Stimulated activated CD4-positive, alpha-beta T cell treated with anti-CD3 and anti-CD28 coated beads, Interleukin-2, amount 100 ng/mL, for 48 hours (primary cell): ENCODE measurements at places on chromosomes 1 and 21.

DNA sequence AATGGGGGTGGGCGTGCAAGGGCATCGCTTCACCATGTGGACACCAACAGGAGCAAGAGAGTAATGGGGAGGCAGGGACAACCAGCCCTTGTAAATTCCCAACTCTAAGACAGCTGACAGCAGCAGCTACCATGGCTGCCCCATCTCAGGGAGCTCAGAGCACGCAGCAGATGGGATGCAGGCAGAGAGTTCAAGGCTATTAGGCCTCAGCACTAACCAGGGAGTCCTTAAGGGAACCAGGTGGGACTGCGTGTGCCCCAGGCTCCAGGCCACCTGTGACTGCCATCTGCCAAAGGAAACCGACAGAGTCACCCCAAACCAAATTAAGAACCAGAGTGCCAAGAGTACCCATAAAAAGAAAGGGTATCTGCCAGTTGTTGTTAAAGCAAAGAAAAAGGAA, 33.7 kb upstream of the PRDM2 start:
- no peak for DNase-seq

DNA sequence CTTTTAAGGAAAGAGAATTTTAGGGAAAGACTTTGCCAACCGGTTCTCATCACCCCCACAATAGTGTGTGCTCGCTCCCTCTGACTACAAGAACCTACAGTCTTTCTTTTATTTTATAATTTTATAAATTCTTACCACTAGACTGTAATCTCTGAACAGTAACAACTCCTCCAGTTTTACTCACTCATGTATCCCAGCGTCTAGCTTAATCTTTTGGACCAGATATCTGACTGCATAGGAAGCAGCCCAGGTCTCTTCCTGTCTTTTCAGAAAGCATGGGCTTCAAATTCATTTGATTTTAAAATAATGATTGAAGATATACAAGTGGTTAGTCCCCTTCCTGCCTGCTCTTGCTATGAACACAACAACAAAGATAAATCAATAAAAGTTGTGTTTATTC, 19.0 kb upstream of the DUSP10 start:
- no peak for DNase-seq

GRCh38 chr1:22903113-22903512, 69.6 kb downstream of the LACTBL1 start:
- no peak for DNase-seq

- no peak for DNase-seq
Measured at GRCh38 chr1:116165572-116165971, 54.4 kb downstream of the MAB21L3 start.

DNA sequence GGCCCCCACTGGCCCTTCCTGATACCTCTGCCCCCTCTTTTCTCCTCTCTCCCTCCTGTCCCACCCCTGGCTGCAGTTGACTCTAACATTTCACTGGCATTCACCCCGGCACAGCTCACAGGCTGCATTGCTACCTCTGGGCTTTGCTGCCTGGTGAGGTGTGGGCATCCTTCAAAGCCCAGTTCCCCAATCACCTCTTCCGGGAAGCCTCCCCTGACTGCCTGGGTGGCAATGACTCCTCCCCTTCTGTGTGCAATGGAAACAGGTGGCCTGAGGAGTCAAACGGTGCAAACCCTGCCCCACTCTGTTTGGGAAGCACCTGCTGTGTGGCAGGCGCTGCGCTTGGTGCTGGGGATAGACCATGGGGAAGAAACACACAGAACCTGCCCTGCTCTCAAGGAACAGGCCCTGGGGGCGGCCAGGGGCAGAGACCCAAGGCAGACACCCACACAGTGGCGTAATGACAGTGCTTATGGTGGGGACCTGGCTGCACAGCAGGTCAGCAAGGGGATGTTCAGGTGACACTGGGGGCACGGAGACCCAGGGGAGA, 39.3 kb upstream of the POFUT2 start:
- DNase-seq = no peak

DNA sequence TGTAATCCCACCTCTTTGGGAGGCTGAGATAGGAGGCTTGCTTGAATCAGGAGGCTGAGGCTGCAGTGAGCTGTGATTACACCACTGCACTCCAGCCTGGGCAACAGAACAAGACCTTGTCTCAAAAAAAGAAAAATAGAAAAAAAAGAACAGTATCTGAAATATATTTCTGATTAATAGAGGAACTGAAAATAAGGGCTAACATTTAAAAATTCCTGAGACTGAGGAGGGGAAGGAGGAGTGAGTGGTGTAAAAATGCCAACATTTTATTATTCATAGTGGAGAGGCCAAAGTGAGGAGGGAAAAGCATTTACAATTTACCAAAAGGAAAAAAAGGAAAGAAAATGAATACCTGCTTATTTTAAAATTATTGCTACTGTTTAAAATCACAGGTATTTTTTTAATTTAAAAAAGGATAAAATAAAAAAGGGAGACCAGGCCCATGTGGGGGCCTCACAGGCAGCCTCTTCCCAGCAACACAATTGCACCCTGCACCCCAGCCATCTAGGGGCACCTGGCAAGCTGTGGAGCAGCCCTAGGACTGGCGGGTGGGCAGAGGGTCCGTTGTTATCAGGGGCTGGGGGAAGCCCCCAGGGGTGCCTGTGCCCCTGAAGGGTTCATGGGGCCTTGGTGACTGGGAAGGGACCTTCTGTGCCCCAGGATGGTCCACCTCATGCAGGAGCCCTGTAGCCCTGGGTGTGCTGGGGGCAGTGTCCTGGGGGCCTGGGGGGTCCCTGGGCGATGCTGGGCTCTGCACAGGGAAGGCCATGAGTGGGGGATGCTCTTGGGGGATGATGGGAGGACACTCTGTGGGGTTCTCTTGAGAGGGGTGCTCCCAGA, 34.8 kb upstream of the ADARB1 start:
- DNase-seq = no peak

- DNase-seq = no peak
Measured at GRCh38 chr1:221435504-221435904, 306.4 kb downstream of the DUSP10 start.

GRCh38 chr1:70820396-70820795, 227.2 kb downstream of the PTGER3 start:
- DNase-seq = no peak

GRCh38 chr21:24118738-24119459, 1488.4 kb downstream of the MRPL39 start:
- no peak for DNase-seq

- no peak for DNase-seq
Measured at GRCh38 chr1:208172423-208173145, 71.6 kb downstream of the PLXNA2 start.

- DNase-seq = no peak
Measured at GRCh38 chr1:209456878-209457277, 126.6 kb upstream of the CAMK1G start.

GRCh38 chr1:35112668-35113067, 33.5 kb downstream of the ZMYM1 start:
- no peak for DNase-seq

DNA sequence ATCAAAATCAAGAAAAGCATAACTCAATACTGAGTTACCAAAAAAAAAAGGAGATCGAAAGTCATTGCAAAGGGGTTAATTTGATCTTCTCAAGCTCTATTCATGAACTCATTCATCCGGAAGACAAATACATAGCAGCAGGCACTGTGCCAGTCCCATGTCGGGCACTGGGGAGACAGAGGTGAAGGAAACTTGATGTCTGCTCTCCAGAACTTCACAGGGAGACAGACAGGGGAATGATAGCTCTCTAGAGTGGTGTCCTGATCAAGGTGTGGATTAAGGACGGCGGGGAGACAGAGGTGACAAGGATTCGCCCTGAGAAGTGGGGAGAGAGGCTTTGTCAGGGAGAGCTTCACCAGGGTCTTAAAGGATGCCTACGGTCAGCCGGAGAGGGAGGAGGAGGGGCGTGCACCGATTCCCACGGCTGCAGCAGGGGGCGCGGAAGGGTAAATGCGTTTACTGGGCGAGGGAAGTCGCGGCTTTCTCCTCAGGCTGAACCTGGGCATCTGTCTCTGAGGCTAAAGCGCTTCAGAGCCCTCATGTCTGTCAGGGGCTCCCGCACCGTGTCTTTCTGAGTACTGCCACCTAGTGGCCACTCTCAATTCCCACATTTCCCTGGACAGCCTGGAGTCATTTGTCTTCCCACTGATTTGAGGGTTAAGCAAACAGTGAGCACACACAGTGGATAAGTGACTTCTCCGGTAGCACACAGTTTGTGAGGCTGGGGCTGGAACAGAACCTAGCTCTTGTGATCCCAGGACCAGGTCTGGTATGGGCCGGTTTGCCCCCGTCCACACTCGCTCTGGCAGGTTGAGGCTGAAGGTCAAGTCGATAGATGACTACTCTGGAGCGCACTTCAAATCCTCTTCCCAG, 152.8 kb downstream of the TENT5C start:
- peak; percentile 61 for DNase-seq

DNA sequence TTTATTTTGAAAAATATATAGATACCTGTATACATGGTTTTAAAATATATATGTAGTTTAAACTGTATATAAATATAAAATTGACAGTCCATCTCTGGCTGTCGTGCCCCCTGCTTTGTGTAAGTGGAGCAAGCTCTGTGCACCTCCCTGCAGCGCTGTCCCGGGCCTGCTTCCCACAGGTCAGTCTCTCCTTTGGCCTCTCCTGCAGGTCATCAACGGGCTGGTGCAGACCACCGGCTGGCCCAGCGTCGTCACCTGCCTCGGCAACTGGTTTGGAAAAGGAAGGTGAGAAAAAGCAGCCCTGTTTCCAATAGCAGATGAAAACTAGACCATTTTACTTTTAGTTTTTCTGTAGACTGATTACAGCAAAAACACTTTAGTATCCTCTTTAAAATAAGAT, 28.5 kb downstream of the SLC37A1 start:
- no peak for DNase-seq

GRCh38 chr1:218778257-218779126, 395.2 kb upstream of the LYPLAL1 start:
- no peak for DNase-seq

- no peak for DNase-seq
Measured at GRCh38 chr1:226360106-226360746, 47.7 kb downstream of the PARP1 start.

DNA sequence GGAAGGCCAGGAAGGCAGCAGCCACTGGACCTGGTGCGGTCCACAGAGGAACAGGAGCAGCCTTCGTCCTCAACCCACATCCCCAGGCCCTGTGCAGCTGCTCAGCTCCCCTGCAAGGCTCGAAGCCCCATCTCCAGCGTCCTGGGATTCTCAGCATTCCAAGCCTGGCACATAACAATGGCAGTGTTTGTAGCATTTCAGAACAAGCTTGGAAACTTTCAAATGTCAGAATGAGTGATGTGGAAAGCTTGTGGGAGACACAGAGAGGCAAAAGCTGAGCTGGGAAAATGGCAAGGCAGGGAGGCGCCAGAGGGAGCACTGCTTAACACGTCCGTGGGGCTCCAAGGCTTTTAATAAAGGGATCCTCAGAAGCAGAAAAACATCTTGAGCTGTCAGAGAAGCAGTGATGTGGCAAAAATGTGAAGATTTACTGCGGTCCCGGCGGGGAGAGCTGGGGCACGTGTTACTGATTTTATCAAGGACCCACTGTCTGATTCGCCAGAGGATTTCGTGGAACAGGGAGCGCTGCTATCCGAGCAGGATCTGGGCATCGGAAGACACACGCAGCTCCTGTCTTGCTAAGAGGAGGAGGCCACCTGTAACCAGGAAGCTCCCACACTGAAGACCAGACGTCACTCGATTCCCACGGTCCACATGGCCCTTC, 38.1 kb downstream of the TOMM20 start:
- no peak for DNase-seq

GRCh38 chr1:187027253-187027652, 198.5 kb downstream of the PLA2G4A start:
- no peak for DNase-seq

GRCh38 chr1:8472668-8473067, 154.8 kb downstream of the SLC45A1 start:
- DNase-seq = peak; percentile 28

GRCh38 chr1:77906019-77906545, 17.7 kb downstream of the NEXN start:
- DNase-seq = no peak

- no peak for DNase-seq
Measured at GRCh38 chr1:233635765-233636502, 22.0 kb downstream of the KCNK1 start.

- DNase-seq = no peak
Measured at GRCh38 chr1:182687361-182687760, 3.0 kb upstream of the RGS8 start.

GRCh38 chr1:176551146-176551545, 88.2 kb downstream of the PAPPA2 start:
- no peak for DNase-seq

- no peak for DNase-seq
Measured at GRCh38 chr1:32525053-32525452, 14.2 kb upstream of the ZBTB8A start.

DNA sequence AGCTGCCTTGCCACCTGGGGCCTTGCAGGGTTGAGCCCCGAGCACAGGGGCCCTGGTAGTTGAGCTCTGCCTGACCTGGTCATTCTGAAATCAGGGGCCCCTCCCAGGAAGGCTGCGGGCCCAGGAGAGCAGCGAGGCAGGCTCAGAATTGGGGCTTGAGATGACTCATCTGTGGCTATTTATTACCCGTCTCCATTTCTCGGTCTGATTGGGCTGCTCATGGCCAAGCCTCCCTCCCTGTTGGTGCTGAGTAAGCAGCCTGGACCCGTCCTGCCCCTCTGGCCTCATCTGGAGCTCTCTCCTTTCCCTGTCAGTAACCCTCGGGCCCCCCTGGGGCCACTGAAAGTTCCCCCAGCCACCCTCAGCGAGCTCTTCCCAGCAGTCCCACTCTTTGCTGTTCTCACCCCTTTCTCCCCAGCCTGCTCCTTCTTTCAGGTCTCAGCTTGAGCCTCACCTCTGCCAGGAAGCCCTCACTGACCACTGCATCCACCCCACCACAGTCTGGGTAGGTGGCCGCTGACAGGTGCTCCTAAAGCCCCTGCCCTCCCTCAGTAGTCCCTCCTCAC, 11.0 kb upstream of the TNFRSF8 start:
- DNase-seq = no peak

DNA sequence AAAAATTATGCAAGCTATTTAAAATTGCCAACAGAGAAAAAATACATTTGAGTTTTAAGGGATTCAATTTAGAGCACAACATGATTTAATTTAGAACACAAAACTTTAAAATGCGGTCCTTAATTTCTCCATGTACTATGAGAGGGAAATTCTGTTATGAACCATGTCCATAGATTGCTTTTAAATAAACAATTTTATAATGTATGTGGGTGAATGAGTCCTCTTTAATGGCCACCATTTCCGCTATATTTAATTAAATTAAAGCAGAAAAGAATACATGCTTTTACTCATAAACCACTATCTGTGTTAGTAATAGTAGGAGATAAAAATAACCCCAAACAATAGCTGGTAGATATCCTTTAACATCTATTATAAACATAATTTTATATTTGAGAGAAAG, 914.6 kb downstream of the LTN1 start:
- no peak for DNase-seq

DNA sequence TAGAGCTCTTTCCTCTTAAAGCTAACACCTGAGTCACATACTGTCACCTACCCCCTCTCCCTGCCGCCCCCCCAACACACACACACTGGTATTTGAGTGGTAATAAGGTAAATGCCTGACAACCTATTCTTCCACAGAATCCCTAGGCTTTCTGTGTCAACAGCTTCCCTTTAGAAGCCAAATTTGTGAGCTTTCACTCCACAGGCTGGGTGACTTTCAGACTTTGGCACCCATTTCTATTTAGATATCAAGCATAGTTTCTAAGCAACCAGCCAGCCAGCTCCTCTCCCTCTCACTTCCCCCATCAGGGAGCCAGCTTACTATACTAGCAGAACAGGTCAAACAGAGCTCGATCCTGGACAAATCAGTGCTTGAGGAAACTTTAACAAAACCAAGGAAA, 3.2 kb upstream of the C1orf74 start:
- no peak for DNase-seq
